Myocyte (in vitro differentiated cells): ENCODE measurements at places on chromosomes 3 and 15.
A peak's percentile ranks its signal among the peaks of the same experiment; 100 is the strongest.

GRCh38 chr3:34056951-34057390 is 258.5 kb downstream of the PDCD6IP start:
- peak; percentile 8 for DNase-seq

GRCh38 chr3:114213627-114214541 is 23.5 kb downstream of the ZNF80 start:
- DNase-seq: peak; percentile 28

- peak; percentile 11 for DNase-seq
These were observed 185.1 kb downstream of the GOLGA6L6 start for GRCh38 chr15:20356444-20356910.

- no peak for DNase-seq
These were observed 65.5 kb downstream of the TMEM108 start for GRCh38 chr3:133103706-133104105.

GRCh38 chr15:42121682-42122081 is 27.3 kb upstream of the PLA2G4D start:
- no peak for DNase-seq

DNA sequence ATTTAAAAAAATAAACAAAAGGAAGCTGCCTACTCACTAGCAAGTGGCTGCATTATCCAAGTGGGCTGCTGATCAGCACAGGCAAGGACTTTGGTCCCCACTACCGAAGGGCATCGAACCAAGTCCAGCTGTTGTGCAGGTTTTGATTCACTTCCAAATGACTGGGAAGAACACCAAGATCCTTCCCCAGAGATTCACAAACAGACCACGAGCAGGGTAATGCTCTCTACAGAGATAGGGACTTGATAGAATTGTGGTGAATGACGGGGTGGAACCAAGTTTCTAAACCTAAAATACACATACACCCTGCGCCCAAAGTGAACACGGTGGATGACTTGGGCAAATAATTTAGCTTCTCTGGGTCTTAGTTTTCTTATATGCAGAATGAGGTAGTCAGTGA is 203.7 kb upstream of the ICE2 start:
- DNase-seq: peak; percentile 85

DNA sequence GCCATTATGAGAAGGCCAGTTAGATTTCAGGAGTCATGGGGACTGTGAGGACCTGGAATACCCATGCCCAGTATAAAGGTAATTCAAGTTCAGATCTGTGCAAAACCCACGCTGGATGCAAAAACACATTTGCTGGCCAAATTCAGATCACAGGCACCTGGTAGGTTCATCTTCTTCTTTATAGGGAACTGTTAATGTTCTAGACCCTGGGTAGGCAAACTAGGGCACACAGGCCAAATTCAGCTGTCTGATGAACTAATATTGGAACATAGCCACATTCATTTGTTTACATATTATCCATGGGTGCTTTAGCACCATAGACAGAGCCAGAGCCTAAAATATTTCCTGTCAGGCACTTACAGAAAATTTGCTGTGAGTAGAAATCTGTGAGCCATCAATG is 241.4 kb downstream of the PTPRG start:
- no peak for DNase-seq

DNA sequence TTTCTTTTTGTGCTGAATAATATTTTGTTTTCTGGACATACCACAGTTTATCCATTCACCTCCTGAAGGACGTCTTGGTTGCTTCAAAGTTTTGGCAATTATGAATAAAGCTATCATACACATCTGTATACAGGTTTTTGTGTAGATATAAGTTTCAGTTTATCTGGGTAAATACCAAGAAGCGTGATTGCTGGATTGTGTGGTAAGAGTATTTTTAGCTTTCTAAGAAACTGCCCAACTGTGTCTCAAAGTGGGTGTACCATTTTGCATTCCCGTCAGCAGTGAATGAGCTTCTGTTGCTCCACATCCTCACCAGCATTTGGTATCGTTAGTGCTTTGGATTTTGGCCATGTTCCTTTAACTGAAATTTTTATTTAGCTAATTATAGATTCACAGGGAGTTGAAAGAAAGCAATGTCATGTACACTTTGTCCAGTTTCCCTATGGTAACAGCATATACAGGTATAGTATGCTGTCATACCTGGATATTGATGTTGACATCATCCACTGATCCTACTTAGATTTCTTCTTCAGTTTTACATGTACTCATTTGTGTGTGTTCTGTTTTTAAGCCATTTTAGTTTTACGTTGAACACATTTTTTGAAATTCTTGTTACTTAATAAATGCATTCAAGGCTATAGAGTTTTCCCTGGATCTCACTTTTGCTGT is 11.9 kb downstream of the ARID3B start:
- DNase-seq: no peak

DNA sequence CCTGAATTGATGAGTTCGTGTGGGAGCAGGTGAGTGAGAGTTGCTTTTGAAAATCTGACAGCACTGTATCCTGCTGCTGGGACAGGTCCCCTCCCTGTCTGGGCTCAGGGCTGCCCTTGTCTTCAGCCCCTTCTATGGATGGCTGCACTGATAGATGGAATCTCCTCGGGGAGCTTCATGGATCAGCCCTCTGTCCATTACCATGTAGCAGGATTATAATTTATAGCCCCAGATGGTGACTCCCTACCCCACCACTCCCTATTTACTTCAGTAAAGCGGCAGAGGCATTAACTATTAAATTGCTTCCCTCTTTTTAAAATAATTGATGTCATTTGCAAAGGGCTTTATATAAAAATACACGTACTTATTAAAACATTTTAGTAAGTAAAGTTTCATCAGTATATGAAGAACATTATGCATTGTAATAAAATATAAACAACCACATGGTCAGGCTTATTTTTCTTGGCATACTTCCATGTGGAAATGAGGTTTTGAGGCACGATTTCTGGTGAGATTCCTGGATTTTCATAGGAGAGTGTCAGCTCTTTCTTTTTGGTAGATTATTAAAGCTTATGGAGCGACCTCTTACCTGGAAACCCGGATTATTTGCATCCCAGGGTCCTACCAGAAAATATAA is 38.5 kb downstream of the MAP3K13 start:
- peak; percentile 16 for DNase-seq

DNA sequence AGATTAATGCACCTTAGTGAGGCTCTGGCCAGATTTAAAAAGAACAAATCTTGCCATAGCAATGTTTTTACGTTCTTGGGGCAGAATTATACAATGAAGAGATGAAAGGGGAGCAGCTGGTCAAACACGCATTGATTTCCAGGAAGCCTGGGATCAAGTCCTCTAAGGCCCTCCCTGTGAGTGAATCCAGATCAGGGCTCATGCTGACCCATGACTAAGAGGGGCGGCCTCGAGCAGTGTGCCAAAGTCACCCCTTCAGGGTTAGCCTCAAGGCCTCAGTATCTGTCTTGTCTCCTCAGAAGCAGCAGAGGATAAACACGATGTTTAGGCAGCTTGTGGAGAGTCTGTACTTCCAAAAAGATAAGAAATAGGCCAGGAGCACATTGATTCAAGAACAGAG is 9.3 kb upstream of the RBP1 start:
- DNase-seq: no peak

DNA sequence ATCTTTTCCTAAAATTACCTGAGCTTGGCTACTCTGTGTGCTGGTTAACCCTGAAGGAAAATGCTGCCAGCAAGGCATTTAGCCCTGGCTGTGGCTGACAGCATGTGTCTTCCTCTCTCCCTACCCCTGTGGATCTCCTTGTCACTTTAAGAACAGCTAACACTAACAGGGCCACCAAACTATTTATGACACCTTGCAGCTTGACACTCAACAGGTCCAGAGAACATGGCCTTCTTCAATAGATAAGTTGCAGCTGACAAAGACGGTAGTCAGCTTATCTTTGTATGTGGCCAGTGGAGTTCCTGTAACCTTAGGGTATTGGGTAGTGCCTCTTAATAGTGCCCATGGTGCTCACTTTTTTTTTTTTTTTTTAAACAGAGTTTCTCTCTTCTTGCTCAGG is 32.0 kb upstream of the COPB2 start:
- no peak for DNase-seq

DNA sequence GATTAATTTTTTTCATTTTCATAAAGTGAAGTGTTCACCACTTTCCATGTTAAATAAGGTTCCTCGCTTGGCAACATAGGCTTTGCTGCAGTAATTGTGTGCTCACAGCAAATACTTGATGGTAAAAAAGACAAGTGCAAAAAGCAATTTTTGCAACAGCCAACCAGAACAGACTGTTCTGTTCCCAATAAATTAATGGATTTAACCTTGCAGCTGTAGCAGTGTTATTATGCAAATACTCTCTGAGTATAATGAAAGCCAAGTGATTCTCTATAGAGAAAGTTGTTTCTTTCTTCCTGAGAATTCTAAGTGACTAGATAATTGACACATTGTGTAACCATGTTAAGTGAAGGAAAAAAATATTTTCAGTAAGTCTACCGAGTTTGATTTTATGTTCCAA is 183.7 kb upstream of the NAALADL2 start:
- no peak for DNase-seq
